ENCODE measurements at places on chromosomes 16 and 17. TPM values are rescaled to one million over a fixed set of nuclear protein-coding genes. Genes with fewer than 3 reads are reported as not detected.

The SLC38A8 gene
- total RNA-seq, result not detected

The CCDC40 gene
- total RNA-seq, result not detected

The MT1H gene
- not detected for total RNA-seq

The OSGIN1 gene
- total RNA-seq, result 2.1 TPM

The GHDC gene
- total RNA-seq, result 17.6 TPM

The ZC3H18 gene
- total RNA-seq, result 101 TPM

The KRTAP4-1 gene
- total RNA-seq, result not detected

The CD300LG gene
- not detected for total RNA-seq

DNA sequence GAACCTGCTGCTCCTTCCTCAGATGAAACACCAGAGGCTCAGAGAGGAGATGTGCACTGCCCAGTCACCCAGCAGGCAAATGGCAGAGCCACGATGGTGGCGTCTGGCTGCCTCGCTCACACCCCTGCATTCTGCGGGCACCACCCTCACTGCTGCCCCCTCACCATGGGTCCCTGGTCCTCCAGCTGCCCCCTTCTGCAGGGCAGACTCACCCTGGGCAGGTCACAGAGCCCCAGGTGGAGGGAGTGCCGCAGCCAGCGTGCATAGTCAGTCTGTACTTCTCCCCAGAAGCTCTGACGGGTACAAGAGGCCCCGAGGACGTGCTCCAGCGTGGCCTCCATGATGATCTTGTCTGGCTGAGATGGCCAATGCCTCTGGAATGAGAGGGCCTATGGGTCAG is 52.9 kb downstream of the RMI2 start:
- H3K36me3 ChIP-seq, result no peaks in the 10 kb centered on the region
- H3K27me3 ChIP-seq, result no peaks in the 10 kb centered on the region
- H3K4me3 ChIP-seq, result no peak overlapping the region
- no peak overlapping the region for H3K27ac ChIP-seq

GRCh38 chr16:66569131-66569530 is 2.9 kb downstream of the CMTM1 start:
- peaks cover 13% of the 10 kb centered on the region for H3K4me1 ChIP-seq
- no peak overlapping the region for H3K27ac ChIP-seq
- no peaks in the 10 kb centered on the region for H3K27me3 ChIP-seq
- H3K36me3 ChIP-seq, result peaks cover 63% of the 10 kb centered on the region
- H3K4me3 ChIP-seq, result no peak overlapping the region

DNA sequence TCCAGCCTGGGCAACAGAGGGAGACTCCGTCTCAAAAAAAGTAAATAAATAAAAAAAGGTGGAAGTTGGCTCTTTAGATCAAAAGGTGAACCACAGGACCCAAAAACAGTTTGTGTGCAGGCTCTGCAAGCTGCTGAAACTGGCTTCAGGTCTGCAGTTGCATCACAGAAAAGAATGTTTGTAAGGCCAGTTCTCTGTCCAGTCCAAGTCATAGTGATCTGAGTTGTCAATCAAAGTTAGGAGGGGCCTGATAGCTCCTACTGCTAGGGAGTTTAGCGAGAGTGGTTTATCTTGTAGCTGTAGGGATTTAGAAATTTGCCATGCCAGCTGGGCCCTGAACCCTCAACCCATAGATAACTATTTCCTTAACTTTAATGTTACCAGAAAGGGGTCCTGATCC is 101.2 kb upstream of the CACNG5 start:
- H3K27me3 ChIP-seq, result no peaks in the 10 kb centered on the region
- no peak overlapping the region for H3K4me3 ChIP-seq
- DNase-seq, result no peak
- H3K4me1 ChIP-seq, result peaks cover 8% of the 10 kb centered on the region
- H3K36me3 ChIP-seq, result peaks cover 71% of the 10 kb centered on the region

DNA sequence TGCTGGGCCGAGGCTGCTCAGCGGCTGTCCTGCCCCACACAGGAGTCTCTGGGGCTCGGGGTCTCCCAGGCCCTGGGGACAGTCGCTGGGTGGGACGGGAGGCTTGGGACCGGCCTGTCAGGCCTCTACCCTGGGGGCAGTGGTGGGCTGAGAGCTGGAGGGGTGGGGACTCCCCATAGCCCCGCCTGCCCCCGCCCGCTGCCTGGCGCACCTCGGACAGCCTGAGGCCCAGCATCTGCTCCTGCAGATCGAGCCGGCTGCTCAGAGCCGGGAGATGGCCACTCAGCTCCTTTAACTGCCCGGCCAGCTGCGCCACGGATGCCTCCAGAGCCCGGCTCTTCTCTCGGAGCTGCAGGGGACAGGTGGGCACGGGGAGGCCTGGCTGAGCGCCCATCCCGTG is 6.7 kb downstream of the PERCC1 start:
- no peak overlapping the region for H3K4me3 ChIP-seq
- no peaks in the 10 kb centered on the region for H3K27me3 ChIP-seq
- H3K4me1 ChIP-seq, result no peaks in the 10 kb centered on the region
- no peak for DNase-seq

DNA sequence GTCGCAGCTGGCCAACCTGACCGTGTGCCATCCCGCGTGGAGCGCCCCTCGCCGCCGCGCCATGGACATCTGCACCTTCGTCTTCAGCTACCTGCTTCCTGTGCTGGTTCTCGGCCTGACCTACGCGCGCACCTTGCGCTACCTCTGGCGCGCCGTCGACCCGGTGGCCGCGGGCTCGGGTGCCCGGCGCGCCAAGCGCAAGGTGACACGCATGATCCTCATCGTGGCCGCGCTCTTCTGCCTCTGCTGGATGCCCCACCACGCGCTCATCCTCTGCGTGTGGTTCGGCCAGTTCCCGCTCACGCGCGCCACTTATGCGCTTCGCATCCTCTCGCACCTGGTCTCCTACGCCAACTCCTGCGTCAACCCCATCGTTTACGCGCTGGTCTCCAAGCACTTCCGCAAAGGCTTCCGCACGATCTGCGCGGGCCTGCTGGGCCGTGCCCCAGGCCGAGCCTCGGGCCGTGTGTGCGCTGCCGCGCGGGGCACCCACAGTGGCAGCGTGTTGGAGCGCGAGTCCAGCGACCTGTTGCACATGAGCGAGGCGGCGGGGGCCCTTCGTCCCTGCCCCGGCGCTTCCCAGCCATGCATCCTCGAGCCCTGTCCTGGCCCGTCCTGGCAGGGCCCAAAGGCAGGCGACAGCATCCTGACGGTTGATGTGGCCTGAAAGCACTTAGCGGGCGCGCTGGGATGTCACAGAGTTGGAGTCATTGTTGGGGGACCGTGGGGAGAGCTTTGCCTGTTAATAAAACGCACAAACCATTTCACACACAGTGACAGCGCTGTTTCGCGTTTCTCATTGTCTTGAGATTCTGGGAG is 2.0 kb upstream of the ZACN start:
- H3K4me1 ChIP-seq, result peaks cover 12% of the 10 kb centered on the region
- peak overlapping the region; percentile 73 for H3K4me3 ChIP-seq
- DNase-seq, result peak; percentile 34

- H3K27me3 ChIP-seq, result no peaks in the 10 kb centered on the region
- peak overlapping the region; percentile 88 for H3K4me3 ChIP-seq
- no peak for DNase-seq
- H3K4me1 ChIP-seq, result peaks cover 25% of the 10 kb centered on the region
- peaks cover 25% of the 10 kb centered on the region for H3K36me3 ChIP-seq
- peak overlapping the region; percentile 94 for H3K27ac ChIP-seq
Observed at GRCh38 chr17:4950075-4950745, 709 bp upstream of the ENO3 start.

Measured in activated T-helper 2 cell treated with anti-CD3 and anti-CD28 coated beads, Interferon-gamma antibody, Interleukin-2, Interleukin-4, amounts not matched to agents 10 μg/mL and 5 μg/mL and 100 μg/mL, durations not matched to agents 14 hours and 24 hours and 36 hours (primary cell).